Amygdala (tissue), 56 donors: ENCODE measurements at places on chromosomes 4 and X.

DNA sequence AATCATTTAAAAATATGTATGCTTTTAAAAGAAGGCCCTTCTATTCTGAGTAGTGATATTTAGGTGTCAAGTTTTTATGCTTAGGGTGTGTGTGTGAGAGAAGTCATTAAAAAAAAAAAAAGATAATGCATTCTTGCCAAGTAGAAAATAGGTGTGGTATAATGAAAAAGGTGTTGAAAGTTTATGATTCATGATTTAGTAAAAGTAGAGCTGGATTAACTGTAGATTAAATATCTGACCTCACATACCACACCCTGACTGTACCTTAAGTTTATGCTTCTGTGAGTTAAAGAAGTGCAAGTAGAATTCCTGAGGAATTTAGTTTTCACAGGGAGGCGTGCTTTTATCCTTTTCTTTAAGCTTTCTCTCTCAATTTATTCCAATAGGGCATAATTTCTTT, 71.1 kb downstream of the BMPR1B start:
- DNase-seq, result no peak

DNA sequence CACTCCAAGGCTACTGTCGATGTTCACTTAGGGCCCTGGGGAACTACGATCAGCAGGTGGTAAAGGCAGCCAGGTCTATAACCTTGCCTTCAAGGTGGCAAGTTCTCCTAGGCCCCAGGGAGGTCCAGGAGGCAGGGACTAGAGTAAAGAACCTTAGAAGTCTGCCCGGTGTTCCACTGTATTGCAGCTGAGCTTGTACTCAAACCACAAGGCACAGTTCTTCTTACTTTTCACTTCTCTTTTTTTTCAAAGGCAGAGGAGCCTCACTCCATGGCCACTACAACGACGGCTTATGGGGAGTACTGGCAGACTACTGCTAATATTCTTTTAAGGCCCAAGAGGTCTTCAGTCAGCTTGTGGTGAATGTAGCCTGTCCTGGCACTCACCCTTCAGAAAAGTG, 78.8 kb upstream of the GPR174 start:
- DNase-seq, result no peak

- no peak for DNase-seq
Observed at GRCh38 chrX:20454117-20454516, 187.4 kb upstream of the RPS6KA3 start.

DNA sequence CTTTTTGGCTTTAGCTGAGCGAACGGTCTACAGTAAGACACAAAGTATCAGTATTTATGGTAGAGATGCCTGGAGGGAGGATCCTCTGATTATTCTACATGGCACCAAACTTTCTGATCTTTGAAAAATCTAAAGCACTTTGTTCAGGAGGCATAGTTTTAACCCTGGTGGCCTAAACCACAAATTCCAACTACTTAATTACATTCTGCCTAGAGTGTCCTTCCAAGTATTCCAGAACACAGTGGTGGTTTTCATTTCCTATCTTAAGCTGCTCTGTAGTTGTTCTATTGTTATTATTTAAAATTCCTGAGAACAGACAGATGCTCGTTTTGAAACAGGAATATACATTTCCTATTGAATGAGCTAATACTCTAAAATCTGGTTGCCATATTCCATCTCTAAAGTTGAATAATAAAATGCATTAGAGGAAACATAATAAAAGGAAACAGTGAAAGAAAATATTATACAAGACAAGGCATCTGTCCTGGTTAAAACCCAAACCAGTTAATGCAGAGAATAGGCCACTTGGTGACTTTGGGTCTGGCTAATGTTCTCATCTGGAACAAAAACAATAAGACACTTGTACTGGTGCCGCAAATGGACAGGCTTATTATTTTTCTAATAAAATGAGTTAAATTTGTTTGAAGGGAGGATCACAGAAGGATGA, 657.4 kb downstream of the SPRY1 start:
- no peak for DNase-seq

DNA sequence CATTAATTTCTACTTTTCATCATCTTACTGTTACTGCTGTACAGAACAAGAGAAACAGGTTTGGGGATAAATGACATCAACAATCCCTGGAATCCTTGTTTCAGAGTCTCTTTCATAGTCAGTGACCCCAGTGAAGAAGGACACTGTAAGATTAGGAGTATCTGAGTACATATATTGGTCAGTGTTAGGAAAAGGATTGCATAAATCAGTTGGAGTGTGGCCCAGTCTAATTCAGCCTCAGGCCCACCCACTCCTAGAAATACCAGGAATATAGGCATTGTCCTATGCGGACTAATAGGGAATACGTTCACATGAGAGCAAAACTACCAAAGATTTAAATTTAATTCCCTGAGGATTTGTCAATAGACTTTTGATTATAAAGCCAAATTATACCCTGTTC, 237.8 kb downstream of the LDB2 start:
- DNase-seq, result no peak

DNA sequence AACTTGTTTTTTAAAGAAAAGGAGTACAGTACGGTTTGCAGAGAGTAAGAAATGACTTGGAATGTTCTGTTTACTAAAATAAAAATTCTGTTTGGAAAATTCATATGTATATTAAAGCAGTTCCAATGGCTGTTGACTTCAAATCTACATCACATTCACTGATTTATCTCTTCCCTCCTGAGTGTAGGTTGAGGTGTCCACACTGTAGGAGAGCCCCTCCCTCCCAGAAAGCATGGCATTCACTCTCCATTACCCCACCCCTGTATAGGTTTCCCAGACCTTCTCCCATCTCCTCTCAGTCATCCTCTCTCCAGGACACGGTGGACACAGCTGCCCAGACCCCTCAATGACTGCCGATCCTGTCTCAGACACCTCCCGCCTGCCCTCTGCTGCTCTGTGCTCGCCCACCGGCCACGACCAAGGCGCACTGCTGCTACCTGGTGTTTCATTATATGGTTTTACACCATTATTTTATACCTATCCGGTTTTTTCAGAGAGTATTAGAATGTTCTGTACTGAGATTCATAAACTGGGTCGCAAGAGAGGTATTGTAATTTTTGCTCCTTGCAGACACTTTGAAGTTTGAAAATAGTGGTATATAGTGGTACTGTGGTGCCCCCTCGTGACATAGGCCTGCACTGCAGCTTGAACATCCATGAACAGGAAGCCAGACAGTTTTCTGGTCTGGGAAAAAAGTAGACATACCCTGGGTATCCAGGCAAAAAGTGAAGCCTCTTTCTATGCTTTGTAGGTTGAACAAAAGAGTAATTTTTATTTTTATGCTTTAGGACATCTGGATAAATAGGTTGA, 38.8 kb upstream of the BEX4 start:
- peak; percentile 2 for DNase-seq

DNA sequence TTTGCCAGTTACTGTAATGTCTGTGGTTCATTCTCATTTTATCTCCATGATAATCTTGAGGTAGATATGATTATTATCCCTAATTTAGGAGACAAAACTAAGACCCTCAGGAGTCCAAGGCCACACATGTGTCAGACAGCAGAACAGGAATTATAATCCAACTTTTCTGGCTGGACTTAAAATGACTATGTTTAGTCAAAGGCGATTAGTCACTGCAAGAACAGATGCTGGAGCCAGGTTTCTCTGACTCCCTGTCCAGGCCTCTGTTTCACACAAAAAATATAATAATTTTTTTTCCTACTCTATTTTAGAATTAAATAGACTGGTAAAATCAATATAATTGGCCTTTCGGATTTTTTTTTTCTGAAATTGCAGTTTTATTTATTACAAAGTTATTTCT, 56.7 kb upstream of the TMEM131L start:
- no peak for DNase-seq
